ENCODE measurements at places on chromosomes 12 and 14.

- no peak for DNase-seq
Observed at GRCh38 chr12:15196678-15197505, 24.3 kb downstream of the RERG start.

DNA sequence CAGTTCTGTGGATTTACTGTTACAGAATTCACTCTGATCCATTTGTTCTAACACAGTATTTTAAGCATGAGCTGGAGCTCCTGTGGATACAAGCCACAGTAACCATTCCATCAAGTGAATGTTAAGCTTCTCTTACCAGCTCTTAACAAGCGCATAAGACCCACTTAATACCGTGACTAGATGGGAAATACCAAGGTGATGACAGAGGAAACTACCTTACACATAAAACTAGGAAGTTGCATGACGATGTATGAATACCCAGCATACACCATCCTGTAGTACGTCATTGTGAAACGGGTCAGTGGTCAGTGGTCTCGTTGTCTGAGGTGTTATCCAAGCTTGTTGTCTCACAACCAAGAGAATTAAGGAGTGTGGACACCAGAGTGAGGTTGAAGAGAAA lies 2.0 kb upstream of the GALC start:
- DNase-seq, result no peak

- no peak for DNase-seq
Observed at GRCh38 chr14:96573473-96574100, 71.4 kb downstream of the PAPOLA start.

GRCh38 chr14:70359076-70359424 lies 433 bp downstream of the COX16 start:
- DNase-seq, result no peak

- no peak for DNase-seq
Observed at GRCh38 chr14:51868405-51868804, 8.0 kb downstream of the GNG2 start.

- DNase-seq, result no peak
Observed at GRCh38 chr12:110282956-110283817, 2.1 kb downstream of the ATP2A2 start.

DNA sequence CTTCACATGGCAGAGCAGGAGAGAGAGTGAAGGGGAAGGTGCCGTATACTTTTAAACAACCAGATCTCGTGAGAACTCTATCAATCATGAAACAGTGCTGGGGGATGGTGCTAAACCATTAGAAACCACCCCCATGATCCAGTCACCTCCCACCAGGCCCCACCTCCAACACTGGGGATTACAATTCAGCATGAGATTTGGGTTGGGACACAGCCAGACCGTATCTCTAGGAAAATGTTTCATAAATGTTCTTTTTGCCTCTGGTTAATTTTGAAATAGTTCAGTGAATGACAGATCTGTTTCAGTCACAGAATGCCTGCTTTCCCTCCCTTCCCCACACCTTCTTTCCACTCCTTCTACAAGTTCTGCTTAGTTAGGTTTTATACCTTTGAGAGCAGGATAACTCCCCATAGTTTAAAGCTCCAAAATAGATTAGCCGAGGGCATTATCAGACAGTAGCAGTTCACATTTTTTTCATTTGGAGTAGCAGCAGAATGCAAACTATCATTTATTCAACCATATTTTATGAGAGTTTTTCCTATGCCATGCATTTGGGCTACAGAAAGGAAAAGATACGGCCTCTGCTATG lies 27.1 kb downstream of the PELI2 start:
- DNase-seq, result no peak
